ENCODE measurements at places on chromosomes 7 and 10. TPM values are rescaled to one million over a fixed set of nuclear protein-coding genes. Genes with fewer than 3 reads are reported as not detected.

DNA sequence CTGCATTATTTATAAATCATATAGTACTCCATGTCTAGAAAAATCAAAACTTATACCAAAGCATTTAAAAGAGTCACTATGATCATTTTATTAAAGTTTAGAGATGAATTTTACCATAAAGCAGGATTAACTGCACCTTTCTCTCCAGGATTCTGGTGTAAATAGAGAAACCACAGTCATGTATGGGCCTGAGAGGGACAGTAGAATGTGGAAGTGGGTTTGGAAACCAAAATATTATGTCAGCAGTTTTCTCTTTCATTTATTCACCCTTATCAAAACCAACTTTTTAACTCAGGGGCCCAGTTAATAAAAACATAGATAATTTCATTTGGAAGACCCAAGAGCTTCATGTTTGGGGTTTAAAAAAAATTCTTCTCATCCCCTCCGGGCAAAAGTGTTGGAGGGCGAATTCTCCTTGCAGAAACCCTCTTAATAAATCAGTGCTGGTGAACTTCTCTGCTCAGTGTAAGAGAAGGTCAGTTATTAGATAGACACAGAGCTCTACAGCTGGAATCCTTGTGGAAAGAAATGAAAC is 266.2 kb downstream of the CREB5 start:
- H3K27me3 ChIP-seq = no peaks in the 10 kb centered on the region
- no peaks in the 10 kb centered on the region for H3K4me1 ChIP-seq
- H3K4me3 ChIP-seq = no peak overlapping the region
- no peak for DNase-seq
- no peak overlapping the region for H3K27ac ChIP-seq

GRCh38 chr7:37109843-37110242 is 338.8 kb downstream of the ELMO1 start:
- no peaks in the 10 kb centered on the region for H3K27me3 ChIP-seq
- peaks cover 22% of the 10 kb centered on the region for H3K4me1 ChIP-seq
- H3K4me3 ChIP-seq = no peak overlapping the region
- no peak for DNase-seq

GRCh38 chr10:116262678-116263077 is 10.3 kb downstream of the GFRA1 start:
- no peak overlapping the region for H3K27ac ChIP-seq
- no peak overlapping the region for H3K4me3 ChIP-seq
- DNase-seq = no peak
- no peaks in the 10 kb centered on the region for H3K4me1 ChIP-seq
- H3K27me3 ChIP-seq = no peaks in the 10 kb centered on the region

- no peak for DNase-seq
- H3K4me3 ChIP-seq = no peak overlapping the region
- no peaks in the 10 kb centered on the region for H3K27me3 ChIP-seq
- H3K36me3 ChIP-seq = no peaks in the 10 kb centered on the region
- no peaks in the 10 kb centered on the region for H3K4me1 ChIP-seq
Measured at GRCh38 chr7:95758187-95758586, 14.2 kb upstream of the DYNC1I1 start.

DNA sequence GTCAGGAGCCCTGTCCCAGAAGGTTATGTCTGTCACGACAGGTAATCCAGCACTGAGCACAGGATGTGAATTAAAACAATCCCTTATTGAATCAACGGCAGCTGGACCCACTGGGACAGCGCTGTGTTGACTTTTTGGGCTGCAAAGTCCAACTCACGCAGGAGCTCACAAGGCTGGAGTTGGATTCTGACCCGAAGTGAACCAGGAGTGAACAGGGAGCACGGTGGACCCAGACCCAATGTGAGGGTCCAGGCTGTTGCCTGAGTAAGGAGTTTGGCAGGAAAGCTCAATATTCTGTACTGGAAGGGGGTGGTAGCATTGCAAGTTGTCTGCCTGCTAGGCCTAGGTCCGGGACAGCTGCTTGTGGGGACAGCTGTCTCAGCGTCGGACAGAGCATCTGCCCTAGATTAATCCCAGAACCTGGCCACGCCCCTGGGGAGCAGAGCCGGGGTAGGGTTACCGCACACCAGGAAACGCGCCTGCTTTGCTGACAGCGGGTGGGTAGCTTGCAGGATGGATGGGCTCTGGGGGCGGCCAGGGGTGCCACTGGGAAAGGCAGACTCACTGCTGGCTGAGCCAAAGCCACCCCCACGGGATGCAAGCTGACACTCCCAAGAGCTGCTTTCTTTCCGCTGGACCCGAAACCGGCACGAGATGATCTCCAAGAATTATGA is 24.0 kb downstream of the COL26A1 start:
- H3K4me1 ChIP-seq = peaks cover 13% of the 10 kb centered on the region
- peaks cover 13% of the 10 kb centered on the region for H3K27me3 ChIP-seq
- no peak overlapping the region for H3K27ac ChIP-seq
- H3K4me3 ChIP-seq = no peak overlapping the region

DNA sequence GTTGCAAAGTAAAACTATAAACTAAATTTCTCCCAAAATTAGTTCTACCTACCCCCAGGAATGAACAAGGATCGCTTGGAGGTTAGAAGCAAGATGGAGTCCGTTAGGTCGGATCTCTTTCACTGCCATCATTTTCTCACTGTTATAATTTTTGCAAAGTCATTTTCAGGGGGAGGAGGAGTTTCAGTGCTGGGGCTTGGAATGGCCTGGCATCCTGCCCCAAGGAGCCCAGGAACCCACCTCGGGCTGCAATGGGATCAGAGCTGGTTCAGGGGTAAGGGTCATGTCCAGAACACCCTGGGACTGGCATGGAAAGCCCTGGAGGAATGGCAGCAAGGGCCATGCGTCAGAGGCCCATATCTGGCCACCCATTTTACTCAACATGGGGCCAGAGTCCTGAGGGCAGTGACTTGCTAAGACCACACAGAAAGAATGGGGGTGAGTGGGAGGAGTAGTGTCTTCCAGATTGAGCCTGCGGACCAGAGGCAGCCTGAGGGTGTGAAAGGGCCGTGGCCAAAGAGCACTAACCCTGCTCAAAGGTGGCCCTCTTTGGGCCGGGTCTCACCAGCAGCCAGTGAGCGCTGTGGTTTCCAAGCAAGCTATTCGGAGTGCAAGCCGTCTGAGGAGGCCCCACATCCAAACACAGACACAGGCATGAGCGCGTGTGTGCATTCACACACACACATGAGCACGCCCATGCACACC is 31.8 kb downstream of the GPRIN2 start:
- no peak overlapping the region for H3K4me3 ChIP-seq
- DNase-seq = no peak
- no peaks in the 10 kb centered on the region for H3K4me1 ChIP-seq
- H3K27me3 ChIP-seq = no peaks in the 10 kb centered on the region

- no peaks in the 10 kb centered on the region for H3K27me3 ChIP-seq
- H3K4me3 ChIP-seq = no peak overlapping the region
- H3K36me3 ChIP-seq = no peaks in the 10 kb centered on the region
- no peaks in the 10 kb centered on the region for H3K4me1 ChIP-seq
Measured at GRCh38 chr7:79515358-79515757, 61.9 kb upstream of the MAGI2 start.

DNA sequence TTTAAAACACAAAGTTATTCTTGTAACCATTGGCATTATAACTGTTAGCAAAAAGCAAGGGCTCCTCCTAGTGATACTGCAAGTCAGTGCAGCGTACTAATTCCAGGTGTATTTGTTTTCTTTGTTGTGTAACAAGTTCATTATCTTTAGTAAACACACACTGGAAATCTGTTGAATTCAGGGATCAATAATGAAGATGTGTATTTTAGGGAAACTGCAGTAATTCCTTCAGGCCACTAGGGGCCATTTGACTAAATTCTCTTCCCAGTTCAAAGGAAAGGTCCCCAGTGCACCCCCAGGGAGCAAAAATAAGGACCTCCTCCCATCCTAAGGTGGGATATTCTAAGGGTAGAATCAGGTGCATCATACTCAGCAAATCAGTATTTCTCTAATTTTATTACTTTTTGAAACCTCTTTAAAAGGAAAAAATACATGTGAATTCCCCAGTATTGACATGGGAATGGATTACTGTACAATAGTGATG is 158.6 kb upstream of the LYZL1 start:
- no peaks in the 10 kb centered on the region for H3K36me3 ChIP-seq
- H3K4me3 ChIP-seq = no peak overlapping the region
- H3K27ac ChIP-seq = no peak overlapping the region

- peaks cover 16% of the 10 kb centered on the region for H3K4me1 ChIP-seq
- H3K27ac ChIP-seq = no peak overlapping the region
- H3K4me3 ChIP-seq = no peak overlapping the region
- no peaks in the 10 kb centered on the region for H3K36me3 ChIP-seq
- no peak for DNase-seq
- H3K27me3 ChIP-seq = peaks cover 25% of the 10 kb centered on the region
Measured at GRCh38 chr10:132967540-132967939, 25.2 kb upstream of the CFAP46 start.

The ARHGAP22 gene
- not detected for total RNA-seq

The MYL7 gene
- not detected for total RNA-seq

The NKX1-2 gene
- not detected for total RNA-seq

The EEPD1 gene
- 8.5 TPM for total RNA-seq

The EIF5AL1 gene
- total RNA-seq = 1.7 TPM

The ANXA8 gene
- 1.2 TPM for total RNA-seq

The DYDC2 gene
- total RNA-seq = not detected
